NCI-H510A (cell line): ENCODE measurements at places on chromosomes 5 and 9.

- no peak for DNase-seq
Observed at GRCh38 chr5:170466988-170467707, 36.7 kb upstream of the KCNIP1 start.

DNA sequence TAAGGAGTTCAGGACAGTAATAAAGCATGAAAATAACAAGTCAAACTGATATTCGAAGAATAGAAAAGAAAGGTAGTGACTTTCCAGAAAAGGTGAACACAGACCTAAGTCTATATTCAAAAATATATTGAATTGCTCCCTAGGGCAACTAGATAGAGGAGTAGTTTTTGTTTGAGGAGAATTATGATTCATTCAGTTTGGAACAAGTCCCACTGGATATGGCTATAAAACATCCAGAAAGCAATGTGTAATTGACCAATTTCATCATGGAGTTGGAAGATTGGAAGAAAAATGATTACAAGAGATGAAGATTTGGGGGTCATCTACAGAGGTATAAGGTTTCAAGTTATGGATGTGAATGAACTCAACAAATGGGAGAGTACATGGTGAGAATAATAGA is 117.5 kb upstream of the ZNF462 start:
- DNase-seq: no peak

- DNase-seq: no peak
Observed at GRCh38 chr5:50969151-50970031, 303.0 kb downstream of the PARP8 start.

GRCh38 chr5:111584651-111585050 is 72.3 kb upstream of the STARD4 start:
- DNase-seq: no peak

DNA sequence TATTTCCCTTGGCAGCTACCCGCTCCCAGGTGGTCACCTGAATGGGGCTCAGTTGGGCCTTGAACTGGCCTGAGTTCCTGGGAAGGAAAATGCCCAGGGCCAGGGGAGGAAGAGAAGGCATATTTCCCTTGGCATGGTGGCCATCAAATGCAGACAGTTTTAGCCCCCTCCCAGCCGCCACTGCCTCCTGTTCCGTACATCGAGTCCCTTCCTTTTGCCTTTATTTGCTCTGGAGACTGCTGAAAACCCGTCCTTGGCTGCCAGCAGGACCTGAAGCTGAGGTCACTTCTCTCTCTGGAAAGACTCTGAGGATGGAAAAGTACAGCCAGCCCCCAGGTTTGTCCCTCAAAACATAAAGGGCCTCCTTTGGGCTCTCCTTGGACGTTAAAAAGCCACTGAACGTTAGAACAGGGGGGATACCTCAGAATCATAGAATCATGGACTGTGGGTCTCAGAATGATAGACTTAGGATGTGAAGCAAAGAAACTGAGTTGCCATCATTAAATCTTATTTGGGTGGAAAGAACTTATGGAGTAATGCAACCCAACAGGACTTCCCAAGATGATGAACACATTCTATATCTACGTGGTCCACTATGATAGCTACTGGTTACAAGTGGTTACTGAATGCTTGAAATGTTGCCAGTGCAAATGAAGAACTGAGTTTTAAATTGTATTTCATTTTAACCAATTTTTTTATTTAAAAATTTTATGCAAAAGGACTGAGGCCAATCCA is 7.1 kb downstream of the SPARC start:
- no peak for DNase-seq

- no peak for DNase-seq
Observed at GRCh38 chr9:105957830-105958229, 263.5 kb downstream of the TMEM38B start.

DNA sequence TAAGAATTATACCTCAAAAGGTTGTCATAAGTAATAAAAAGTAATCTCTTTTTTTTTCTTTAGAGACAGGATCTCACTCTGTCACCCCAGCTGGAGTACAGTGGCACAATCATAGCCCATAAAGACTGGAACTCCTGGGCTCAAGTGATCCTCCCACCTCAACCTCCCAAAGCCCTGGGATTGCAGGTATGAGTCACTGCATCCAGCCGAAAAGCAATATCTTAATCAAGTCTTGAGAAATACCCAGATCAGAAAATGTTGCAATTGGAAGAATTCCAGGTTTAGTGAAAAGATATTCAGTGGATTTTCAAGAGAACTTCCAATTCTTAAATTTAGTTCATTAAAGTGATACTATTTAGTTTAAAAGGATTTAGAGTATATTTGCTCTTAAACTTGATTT is 40.9 kb upstream of the IDNK start:
- DNase-seq: no peak
